ENCODE measurements at places on chromosomes 6 and 20.
A peak's percentile ranks its signal among the peaks of the same experiment; 100 is the strongest.

- no peak for DNase-seq
Measured at GRCh38 chr6:36636283-36636682, 42.1 kb downstream of the SRSF3 start.

- no peak for DNase-seq
Measured at GRCh38 chr6:140360651-140361050, 986.2 kb upstream of the CITED2 start.

- DNase-seq: no peak
Measured at GRCh38 chr6:44058617-44059358, 68.5 kb downstream of the MRPL14 start.

DNA sequence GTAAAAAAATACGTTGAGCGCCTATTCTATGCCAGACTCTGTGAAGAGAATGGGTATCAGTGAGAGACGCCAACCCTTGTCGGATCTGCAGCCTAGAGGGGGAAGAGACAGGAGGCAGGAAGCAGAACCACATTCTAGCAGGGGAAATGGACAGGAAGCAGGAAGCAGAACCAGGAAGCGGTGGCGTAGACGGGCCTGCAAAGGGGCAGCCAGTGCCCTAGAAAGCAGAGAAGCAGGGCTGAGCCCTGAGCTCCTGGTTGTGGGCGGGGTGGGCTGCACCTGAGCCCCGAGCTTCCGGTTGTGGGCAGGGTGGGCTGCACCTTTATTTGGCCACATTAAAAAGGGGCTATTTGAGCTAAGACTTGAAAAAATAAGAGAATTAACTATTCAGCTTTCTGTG lies 71.9 kb downstream of the FAM120B start:
- DNase-seq: no peak

GRCh38 chr6:33886673-33887144 lies 82.9 kb upstream of the MLN start:
- no peak for DNase-seq

- DNase-seq: no peak
Measured at GRCh38 chr20:48448666-48449600, 378.9 kb downstream of the PREX1 start.

GRCh38 chr20:59004763-59005522 lies 2.1 kb downstream of the CTSZ start:
- no peak for DNase-seq

GRCh38 chr20:2172305-2173175 lies 70.9 kb downstream of the STK35 start:
- peak; percentile 84 for DNase-seq

DNA sequence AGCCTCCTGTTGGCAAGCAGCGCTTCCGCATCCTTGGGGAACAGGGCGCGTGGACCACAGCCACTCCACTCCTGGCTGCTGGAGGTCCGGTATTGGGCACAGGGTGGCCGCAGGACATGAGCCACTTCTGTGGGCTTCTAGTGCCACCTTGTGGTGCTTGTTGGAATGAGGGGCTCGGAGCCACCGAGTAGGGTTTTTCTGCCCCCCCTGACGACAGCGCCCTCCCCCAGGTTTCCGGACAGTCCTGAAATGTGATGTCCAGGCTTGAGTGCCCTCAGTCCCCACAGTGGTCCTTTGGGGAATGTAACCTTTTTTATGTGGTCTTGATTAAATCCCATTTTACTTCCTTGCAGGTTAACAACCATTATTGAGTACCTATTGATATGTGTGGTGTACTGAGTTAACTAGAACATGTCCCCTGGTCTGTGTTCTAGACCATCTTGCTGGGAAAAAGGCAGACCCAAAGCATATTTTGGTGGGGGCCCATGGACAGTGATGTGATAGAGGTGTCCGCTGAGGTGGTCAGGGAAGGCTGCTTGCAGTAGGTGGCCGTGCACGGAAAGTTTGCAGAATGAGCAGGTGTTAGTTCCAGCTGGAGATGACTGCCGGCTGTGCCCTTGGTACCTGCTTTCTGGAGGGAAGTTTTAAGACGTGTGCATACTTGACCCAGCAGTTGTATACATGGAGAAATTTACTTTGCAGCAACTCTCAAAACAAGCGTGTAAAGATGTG lies 70.0 kb downstream of the PTPN1 start:
- peak; percentile 70 for DNase-seq

- no peak for DNase-seq
Measured at GRCh38 chr6:51536728-51537127, 550.7 kb downstream of the PKHD1 start.

- DNase-seq: peak; percentile 59
Measured at GRCh38 chr6:134065706-134066105, 13.3 kb upstream of the SLC2A12 start.

- no peak for DNase-seq
Measured at GRCh38 chr6:7721649-7722048, 4.2 kb upstream of the BMP6 start.
